ENCODE measurements at places on chromosomes 5 and 9.

GRCh38 chr9:21688108-21689102, 114.0 kb upstream of the MTAP start:
- peak; percentile 42 for DNase-seq

- no peak for DNase-seq
Measured at GRCh38 chr5:149239917-149240316, 31.7 kb upstream of the AFAP1L1 start.

DNA sequence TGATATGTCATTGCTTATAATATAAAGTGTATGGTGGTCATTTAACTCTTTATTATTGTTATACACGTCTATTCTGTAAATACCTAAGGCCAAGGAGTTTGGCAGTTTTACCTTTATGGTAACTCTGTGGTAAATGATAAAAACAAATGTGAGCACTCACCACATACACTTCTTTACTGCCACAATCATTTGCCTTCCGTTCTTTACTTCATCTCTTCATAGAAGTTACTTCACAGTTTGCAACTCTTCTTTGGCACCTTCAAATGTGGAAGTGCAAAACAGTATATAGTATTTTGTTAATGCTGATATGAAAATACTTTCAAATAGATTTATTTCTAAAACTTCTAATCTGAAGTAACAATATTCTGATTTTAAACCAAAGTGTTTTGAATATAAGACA, 4.4 kb upstream of the MEF2C start:
- DNase-seq, result no peak

DNA sequence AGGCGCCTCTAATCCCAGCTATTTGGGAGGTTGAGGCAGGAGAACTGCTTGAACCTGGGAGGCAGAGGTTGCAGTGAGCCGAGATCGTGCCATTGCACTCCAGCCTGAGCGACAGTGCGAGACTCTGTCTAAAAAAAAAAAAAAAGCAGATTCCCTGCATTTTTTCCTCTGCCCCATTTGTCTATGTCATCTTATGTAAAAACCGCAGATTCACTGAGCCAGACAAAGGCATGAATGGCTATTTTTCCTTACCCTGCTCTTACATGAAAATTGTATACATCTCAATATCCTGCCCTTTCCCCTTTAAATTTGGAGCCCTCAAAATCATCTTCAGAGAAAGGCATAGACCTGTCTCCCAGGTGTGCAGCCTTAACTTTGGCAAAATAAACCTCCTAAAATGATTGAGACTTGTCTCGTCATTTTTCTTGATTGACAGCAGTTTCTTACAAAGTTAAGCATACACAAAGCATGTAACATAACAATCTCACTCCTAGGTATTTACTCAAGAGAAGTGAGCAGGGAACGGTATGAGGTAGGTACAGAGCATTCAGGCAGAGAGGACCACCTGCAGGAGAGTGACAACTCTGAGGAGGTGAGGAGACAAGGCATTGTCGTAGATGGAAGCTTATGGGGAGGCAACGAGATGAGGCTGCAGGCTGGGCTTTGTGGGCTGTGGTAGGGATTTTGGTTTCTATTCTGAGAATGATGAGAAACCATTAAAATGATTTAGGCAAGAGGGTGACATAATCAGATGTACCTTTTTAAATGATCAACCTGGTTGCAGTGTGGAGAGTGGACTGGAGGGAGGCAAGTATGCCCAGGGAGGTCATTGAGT, 65.7 kb upstream of the IL6ST start:
- DNase-seq, result no peak

DNA sequence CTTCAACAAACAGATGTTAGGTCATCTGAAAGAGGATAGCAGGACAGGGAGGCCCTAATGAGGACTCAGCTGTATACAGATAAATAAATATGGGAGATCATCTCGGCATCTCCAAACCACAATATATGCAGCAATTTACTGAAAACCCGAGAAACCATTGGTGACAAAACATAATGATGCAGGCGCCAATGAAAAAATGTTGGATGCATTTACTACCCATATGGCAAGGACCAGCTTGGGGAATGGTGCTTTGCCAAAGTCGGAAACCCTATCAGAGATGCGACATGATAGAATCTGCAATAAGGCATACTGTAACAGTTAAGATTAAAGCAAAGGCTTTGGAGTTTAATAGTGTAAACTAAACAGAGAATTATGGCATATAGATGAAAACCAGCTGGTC, 92.0 kb downstream of the SNCAIP start:
- peak; percentile 91 for DNase-seq

- DNase-seq, result peak; percentile 85
Measured at GRCh38 chr5:88659529-88660263, 223.3 kb downstream of the MEF2C start.

GRCh38 chr5:53392073-53392472, 88.4 kb upstream of the FST start:
- no peak for DNase-seq

- DNase-seq, result no peak
Measured at GRCh38 chr5:42720251-42720650, 36.4 kb upstream of the CCDC152 start.

DNA sequence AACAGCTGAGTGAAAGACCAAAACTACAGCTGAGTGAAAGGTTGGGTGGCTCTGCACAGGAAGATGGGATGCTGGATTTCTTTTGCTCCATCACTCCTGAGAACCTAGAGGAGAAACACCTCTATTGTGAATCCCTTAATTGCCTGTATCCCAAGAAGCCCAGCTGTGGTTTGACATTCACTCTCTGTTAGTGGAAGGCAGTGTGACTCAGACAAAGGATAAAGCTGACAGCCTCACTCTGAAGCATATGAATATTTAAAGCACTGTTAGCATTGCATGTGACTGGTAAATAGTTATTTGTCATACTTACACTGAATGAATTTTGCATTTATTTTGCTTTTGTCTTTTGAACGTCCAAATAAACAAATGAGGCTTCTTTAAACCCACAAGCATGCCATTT, 367.1 kb upstream of the RIOK2 start:
- DNase-seq, result no peak

DNA sequence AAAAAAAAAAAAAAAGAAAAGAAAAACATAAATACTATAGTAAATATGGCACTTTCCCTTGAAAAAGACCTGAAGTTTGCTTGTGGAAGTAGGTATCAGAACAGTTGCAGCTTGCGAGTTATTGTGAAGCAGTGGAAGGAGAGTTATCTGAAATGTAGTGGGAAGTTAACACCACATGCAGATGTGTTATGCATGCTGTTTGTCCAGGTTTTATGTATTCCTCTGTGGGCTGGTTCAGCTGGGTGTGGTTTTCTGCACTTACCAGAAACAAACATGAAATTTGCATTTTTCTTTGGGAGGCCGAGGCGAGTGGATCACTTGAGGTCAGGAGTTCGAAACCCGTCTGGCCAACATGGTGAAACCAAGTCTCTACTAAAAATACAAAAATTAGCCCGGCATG, 42.1 kb upstream of the CTNNA1 start:
- no peak for DNase-seq

DNA sequence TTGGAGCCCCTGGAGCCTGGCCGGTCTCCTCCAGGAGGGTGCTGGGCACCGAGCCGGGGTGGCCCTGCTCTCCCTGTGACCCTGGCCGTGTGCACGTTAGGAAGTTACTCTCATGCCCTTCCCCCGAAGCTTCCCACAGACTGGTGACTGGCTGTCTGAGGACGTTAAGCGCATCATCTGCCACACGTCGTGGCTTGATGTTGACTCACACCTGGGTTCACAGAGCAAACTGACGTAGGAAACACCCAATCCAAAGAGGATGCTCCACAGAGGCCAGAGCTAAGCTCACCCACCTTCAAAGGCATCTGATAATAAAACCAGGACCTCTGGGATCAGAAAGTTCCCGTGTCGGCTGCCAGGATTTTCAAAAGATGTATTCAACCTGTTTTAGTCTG, 152.9 kb upstream of the PHYKPL start:
- DNase-seq, result no peak

DNA sequence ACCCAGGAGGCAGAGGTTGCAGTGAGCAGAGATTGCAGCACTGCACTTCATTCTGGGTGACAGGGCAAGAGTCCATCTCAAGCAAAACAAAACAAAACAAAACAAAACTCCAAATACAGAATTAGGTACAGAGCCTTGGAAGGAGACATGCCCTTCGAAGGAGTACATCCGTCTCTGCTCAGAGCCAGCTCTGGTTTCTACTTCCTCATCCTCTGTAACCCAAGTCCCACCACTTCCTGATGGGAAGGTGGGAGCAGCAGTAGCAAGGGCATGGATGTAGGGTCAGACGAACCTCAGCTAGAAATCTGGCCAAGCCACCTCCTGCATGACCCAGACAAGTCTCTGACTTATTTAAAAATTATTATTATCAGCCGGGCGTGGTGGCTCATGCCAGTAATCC, 16.5 kb upstream of the STXBP1 start:
- DNase-seq, result no peak

- DNase-seq, result no peak
Measured at GRCh38 chr5:66669862-66670195, 73.6 kb downstream of the MAST4 start.

- no peak for DNase-seq
Measured at GRCh38 chr9:137147793-137148160, 8.8 kb downstream of the GRIN1 start.

GRCh38 chr9:34628656-34629490, at the start of gene ARID3C:
Gene ARID3C, minus strand, starts transcription at chr9:34629066. Its CDS starts 1,052 bp downstream, at chr9:34628014.
- DNase-seq, result no peak

DNA sequence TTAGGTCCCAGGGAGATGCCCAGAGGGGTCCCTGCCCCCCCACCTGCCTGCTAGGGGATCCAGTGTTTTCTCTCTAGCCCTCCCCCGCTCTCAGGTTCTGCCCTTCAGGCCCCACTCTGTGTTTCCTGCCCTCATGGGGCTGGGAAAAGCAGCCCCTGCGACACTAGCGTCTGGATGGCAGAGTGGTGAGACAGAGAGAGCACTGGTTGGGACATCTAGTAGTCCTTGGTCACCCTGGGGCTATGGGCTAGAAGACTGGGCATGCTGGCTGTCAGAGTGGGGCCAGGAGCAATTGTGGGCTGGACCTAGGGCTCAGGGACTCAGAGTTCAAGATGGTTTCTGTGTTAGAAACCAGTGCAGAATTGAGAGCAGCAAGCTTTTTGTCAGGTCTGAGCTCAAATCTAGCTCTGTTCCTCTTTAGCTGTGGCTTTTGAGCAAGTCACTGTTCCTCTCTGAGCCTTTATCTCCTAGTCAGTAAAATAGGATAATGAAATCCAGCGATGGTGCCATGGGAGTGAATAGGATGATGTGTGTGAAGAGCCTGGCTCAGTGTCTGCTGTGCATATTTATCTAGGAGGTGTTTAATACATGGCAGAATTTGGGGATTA, 39.0 kb downstream of the RGS3 start:
- DNase-seq, result no peak

DNA sequence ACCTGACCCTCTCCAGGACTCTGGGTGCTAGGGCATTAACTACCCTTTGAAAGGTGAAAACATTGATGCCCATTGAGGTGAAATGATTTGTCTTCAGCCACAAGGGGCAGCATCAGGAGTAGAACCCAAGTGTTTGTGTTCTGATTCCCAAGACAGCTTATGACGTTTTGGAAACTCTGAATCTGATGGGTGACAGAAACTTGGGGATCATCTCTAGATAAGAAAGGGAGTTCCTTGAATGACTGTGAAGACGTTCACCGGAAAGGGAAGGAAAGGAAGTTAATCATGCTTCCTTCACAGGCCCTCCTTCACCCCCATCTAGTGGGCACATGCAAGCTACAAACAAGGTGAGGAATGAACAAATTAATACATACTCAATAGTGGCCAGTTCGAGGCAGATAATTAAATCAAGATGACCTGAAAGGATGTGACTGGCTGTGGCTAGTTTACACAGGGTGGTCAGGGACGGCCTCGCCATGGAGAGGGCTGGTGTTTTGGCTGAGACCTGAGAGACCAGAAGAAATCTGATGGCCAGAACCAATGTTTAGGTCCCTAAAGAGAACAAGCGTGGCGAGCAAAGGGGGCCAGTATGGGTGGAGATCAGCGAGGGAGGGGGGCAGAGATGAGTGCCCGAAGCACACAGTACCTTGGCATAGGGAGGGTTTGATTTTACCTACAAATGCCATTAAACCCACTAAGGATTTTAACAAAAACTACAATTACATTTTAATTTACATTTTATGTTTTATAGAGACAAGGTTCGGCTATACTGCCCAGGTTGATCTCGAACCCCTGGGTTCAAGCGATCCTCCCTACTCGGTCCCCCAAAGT, 937 bp upstream of the SLC26A2 start:
- peak; percentile 50 for DNase-seq

GRCh38 chr9:16656432-16657169, 213.9 kb downstream of the BNC2 start:
- DNase-seq, result no peak

DNA sequence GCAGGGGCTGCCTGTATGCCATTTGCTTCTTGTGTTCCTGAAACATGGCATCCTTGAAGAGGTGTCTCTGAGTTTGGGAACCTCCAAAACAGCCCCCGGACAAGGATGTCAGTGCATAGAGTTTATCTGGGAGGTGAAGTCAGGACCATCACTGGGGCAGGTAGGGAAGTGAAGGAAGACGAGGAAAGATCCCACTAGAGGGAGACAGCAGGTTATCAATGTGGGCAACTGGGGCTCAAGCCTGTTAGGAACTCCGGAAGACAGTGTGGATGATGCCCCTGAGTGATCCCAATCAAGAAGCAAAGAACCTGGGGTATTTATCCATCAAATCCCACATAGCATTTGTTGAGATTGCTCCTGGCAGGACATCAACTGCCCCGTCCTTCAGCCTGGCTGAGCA, 233.1 kb downstream of the AGTPBP1 start:
- DNase-seq, result peak; percentile 14

DNA sequence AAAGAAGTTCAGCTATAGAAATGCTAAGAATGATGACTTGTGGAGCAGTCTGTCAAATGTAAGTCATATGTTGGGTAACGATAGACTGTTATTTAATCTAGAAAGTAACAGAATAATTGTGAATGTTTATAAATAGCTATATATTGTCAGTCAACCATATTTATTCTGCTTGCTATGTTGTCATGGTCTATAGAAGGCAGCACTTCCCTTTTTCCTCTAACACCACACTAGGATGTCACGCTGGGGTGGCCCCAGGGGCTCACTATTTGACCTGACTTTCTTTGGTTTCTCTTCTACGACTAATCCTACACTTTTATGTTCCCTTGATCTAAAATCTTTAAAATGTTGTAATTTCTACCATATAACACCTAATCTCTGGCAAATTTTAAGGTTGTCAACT, 20.5 kb downstream of the ERAP2 start:
- no peak for DNase-seq
